Suppressor macrophage treated with lipopolysaccharide for 1 hour (primary cell): ENCODE measurements at places on chromosomes 2 and 18.

- peak; percentile 58 for DNase-seq
Observed at GRCh38 chr2:62774555-62775366, 69.2 kb downstream of the EHBP1 start.

DNA sequence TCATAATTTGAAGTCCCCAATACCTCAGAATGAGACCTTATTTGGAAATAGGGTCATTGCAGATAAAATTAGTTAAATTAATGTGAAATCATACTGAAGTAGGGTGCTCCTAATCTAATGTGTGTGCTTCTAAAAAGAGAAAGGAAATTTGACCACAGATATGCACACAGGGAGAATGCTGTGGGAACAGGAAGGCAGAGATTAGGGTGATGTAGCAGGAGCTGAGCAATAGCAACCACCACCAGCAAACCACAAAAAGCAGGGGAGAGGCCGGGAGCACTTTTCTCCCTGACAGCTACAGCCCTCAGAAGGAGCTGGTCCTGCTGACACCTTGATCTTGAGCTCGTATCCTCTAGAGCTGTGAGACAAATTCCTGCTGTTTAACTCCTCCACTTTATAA, 24.6 kb upstream of the SCG2 start:
- no peak for DNase-seq

GRCh38 chr2:208501206-208501605, 94.6 kb downstream of the PTH2R start:
- no peak for DNase-seq

DNA sequence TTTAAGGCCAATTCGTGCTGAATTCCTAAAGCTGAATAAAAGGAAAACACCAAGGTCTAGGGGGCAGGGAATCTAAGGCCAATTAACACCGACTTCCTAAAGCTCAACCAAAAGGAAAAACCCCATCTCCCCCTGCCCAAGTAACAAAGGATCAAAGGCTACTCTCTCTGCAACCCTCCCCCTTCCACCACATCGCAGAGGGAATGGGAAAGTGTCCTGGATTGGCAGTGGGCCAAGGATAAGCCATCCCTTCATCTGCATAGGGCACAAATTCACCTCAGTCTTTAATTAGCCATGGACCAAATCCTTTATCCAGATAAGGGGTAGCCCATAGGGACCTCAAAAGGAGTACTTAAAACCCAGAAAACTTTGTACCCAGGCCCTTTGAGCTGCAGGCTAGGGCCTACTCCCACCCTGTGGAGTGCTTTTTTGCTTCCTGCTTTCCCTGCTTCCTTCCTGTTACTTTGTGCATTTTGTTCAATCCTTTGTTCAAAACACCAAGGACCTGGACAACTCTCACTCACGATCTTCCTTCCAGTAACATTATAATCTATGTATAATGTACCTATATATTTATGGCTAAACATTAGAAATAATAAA, 2119.8 kb upstream of the CELF4 start:
- DNase-seq, result no peak

DNA sequence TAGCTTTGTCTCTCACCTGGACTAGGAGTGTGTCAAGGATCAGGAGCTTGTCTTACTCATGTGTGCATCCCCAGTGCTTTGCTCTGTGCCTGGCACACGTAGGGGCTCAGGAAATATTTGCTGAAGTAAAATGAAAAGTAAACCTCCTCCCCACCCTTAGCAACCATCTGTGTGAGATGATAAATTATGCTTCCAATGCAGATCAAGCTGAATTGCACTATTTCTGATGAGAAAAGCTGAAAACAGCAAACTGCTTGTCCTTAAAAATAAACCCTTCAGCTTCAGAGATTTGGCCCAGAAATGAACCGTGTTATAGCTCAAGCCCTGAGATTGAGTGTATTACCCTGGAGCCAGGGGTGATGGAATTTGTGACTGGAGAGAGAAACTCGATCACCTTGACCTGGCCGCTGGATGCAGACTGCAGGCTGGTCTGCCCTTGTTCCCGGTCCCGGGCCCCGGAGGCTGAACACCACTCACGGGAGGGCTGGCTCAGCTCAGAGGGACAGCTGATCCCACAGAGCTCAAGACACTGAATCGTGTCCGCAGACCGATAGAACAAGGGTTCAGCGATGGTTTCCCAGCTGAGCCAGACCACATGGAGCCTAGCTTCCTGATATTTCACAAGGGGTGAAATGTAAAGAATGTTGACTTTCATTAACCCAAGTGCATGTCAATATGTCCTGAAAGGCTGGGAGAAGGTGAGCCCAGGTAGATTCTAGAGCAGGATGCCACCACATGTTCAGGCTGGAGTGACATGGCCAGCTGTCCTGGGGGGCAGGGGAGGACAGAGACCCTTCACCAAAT, 50.5 kb downstream of the DDX1 start:
- no peak for DNase-seq

GRCh38 chr18:75912829-75913228, 485.3 kb upstream of the SMIM21 start:
- no peak for DNase-seq

GRCh38 chr18:7876354-7877104, 309.4 kb downstream of the PTPRM start:
- DNase-seq, result no peak

GRCh38 chr18:79100944-79101343, 31.8 kb downstream of the ATP9B start:
- DNase-seq, result no peak

GRCh38 chr2:198701481-198701880, 756.3 kb downstream of the SATB2 start:
- no peak for DNase-seq

GRCh38 chr2:127633556-127634065, 12.3 kb upstream of the GPR17 start:
- DNase-seq, result no peak

GRCh38 chr2:143182649-143183048, 53.4 kb downstream of the ARHGAP15 start:
- no peak for DNase-seq

- peak; percentile 63 for DNase-seq
Observed at GRCh38 chr2:174634130-174635014, 36.8 kb upstream of the WIPF1 start.

DNA sequence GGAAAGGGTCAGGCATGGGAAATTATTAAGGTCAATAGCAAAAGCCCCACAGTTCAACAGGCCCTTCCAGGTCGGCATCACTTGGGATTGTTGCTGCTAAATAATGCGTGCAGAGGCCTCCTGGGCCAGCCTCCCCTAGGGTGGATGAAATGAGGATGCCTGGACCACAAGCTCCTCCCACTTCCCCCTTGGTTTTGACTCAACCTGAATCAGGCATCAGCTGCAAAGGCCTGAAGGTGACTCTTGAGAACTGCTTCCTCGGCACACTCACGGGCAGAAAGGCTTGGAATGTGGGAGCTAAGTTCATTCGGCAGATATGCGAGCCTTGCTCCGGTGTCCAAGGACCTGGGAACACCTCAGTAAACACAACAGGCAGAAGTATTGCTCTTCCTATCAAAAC, 69.3 kb downstream of the MBP start:
- peak; percentile 61 for DNase-seq

- no peak for DNase-seq
Observed at GRCh38 chr2:57084697-57085281, 901.0 kb downstream of the CCDC85A start.

DNA sequence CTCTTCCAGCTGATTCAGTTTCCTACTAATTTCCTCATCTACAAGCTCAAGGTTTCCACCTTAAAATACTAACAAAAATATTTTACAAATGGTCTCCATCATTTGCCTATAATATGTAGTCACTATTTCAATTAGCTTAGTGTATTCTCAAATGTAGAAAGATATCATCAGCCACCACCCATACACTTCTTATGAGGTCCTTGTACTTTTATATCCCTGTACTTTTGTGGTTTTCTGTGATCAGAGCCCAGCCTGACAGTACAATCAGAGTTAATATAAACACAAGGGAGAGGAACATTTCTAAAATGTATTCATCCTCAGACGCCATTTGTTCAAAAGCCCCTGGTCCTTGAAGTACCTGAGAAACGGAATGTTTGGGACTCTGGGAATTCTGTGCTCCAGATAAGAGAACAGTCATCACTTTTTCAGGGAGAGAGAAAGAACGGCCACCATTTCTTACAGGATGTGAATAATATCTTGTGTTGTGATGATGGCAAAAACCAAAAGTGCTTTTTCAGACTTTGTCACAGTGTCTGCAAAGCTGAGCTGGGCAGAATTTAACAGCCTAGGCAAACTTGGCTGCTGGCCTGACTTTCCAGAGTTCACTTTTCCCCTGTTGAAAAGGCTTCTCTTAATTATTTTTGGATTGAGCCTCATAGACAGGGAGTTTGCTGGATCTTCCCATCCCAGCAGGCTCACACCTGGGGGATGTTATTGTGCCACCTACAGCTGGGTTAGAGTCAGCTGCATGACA, 361.7 kb upstream of the ACVR2A start:
- no peak for DNase-seq

DNA sequence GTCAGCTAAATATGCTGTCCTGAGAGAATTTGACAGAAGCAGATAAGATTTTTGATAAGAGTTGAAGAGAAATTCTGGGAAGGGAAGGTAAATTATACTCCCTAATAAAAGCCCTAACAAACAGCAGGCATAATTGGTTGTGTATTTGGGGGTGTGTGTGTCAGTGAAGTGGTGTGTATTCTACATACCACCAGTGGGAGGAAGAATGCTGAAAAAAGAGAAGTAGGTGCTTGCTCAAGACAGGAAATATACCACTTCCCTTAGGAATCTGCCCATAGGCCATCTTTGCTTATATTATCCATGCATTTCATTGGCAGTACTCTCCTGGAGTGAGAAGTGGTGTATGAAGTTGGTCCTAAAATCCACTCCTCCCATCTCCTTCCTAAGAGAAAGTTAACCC, 76.2 kb downstream of the FMNL2 start:
- peak; percentile 62 for DNase-seq

GRCh38 chr2:28247734-28248133, 144.9 kb upstream of the FOSL2 start:
- DNase-seq, result no peak

DNA sequence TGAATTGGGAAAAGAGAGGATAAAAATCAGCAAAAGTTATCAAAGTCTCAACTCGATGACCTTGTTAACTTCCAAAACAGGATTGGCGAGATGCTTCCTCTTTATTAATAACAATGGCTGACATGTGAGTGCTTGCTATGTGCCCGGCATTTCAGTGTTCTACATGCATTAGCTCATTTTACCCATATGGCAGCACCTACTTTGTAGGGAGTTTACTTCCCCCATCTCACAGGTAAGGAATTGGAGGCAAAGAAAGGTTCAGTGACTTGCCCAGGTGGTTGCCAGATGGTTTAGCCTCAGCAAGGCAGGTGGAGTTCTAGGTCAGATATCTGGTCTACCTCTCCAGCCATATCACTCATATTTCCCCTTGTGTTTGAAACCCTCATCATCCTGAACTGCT, 12.4 kb downstream of the TFCP2L1 start:
- DNase-seq, result no peak

DNA sequence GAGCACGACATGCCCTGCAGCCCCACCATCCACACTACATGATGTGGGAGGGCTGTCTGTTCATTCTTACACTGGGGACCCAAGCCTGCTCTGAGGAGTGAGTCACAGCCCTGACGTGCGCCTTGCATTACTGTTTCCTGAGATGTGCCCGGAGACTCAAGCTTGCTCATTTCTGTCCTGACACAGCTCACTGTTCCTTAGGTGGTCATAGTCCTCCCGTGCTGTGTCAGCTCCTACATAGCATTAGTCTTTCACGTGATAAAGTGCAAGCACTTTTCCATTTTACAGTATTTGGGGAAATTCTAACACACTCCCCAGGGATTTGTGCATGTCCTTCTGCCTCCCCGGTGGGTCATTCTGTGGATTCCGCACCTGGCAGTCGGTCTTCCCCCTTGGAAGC, 46.2 kb upstream of the TRIM43B start:
- no peak for DNase-seq

GRCh38 chr18:8402237-8402636, 207.0 kb upstream of the RAB12 start:
- DNase-seq, result no peak

DNA sequence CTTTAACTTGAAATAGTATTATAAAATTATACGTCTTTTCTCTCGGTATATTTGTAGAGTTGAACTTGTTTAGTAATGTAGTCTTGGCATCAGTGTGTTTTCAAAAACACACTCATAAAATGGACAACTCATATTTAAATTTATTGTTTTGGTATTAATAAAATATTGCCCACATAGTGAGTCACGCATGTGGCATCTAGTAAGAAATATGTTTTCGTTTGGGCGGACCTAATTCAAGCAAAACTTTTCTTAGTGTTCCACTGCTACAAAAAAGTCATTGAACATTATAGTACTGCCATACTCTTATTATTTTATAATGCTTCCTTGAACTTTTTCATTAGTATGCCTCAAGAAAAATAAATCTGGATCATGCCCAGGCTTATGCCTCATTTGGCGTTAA, 31.1 kb upstream of the FAM237A start:
- DNase-seq, result no peak

- DNase-seq, result peak; percentile 81
Observed at GRCh38 chr2:37189452-37190153, 1.1 kb upstream of the SULT6B1 start.

GRCh38 chr2:235064976-235065375, 113.2 kb downstream of the SH3BP4 start:
- DNase-seq, result no peak

DNA sequence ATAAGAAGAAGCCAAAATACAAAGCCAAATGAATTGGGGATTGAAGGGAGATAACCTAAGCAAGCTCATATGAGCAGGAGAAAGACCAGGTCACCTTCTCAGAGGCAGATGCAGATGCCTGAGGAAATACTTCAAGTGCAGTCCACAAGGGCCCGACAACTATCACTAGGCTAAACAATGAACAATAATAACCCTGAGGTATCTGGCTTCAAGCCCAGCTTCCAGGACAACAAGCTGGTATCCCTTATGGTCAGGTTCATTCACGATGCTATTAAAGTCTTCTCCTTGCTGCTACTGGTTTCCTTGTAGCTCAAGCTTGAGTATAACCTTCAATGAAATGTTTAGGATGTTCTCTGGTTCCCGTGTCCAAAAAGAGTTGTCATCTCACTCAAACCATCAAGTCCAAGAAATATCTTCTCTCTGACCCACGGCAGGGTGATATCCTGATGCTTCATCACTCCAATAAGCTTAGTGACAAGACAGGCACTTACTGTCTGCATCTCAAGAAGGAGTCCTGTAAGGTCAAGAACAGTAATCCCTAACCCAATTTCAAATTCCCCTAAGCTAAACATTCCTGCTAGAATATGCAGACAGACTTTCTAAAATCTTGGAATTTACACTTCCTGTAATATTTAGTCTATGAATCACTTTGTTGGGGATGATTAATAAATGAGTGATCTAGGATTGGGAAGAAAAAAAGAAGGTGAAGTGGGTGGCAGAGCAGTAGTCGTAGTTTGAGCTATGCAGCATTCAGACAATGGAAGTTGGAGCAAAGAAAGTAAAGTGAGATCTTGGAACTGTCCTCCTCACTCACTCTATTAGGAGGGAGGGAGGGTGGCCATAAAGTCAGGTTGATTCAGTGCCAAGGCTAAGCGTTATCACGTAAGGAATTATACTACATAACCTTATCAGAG, 33.1 kb downstream of the CHN1 start:
- DNase-seq, result no peak

DNA sequence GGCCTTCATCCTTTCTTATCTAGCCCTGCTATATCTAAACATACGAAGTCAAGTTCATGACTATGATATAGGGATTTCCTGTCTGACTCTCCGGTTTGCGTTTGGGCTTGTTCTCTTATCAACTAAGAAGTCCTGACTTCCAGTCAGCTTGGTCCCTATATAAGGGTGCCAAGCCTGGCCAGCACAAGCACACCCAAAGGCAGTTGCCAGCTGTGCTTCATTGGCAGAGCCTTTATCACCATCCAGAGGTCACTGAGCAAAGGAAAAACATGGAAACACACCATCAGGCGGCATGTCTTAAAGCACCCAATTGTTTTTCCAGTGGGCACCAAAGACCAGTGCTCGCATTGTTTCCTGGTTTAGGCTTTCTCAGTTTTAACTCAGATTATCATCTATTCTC, 72.7 kb downstream of the FEZ2 start:
- no peak for DNase-seq
